ENCODE measurements at places on chromosomes 3 and 15.

GRCh38 chr3:105399611-105400010 is 32.9 kb downstream of the ALCAM start:
- no peak for DNase-seq

DNA sequence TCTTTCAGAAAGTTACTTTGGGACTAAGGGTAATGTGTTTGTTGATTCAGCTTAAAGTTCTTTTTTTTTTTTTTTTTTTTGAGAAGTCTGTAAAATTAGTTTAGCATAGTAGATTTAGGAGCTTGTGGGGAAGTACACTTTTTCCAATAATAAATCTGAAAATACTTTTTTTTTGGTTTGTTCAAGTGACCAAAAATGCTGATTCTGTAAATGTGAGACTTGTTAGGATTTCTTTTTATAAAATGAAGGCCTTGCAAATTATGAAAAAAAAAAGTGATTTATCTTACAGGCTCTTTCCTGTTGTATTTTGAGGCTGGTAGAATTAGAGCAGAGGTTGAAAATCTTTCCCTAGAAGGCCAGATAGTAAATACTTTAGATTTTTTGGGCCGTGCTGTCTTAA is 7.6 kb downstream of the OXNAD1 start:
- DNase-seq = no peak

- no peak for DNase-seq
These were observed 213.4 kb upstream of the SLC2A2 start for GRCh38 chr3:171239757-171240503.

- no peak for DNase-seq
These were observed 40.7 kb downstream of the SUMF1 start for GRCh38 chr3:4426261-4426781.

GRCh38 chr3:102136183-102136582 is 286.9 kb downstream of the NFKBIZ start:
- no peak for DNase-seq

DNA sequence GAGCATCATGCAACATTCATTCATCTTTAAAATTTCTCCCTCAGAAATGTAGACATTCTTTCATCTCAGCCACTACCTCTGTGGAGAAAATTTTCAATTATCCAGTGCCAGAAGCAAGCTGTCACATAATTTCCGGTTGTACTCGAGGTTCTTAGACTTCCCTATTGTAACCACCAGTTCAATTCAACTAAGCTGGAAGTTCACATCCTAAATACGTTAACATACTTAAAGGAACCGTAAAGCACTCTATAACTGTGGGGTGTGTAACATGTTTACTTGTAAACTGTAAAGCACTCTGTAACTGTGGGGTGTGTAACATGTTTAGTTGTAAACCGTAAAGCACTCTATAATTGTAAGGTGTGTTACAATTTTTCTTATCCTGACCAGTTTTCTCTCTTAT is 150.3 kb downstream of the PLCL2 start:
- no peak for DNase-seq

GRCh38 chr15:57118013-57118799 is 199.8 kb downstream of the TCF12 start:
- peak; percentile 4 for DNase-seq

DNA sequence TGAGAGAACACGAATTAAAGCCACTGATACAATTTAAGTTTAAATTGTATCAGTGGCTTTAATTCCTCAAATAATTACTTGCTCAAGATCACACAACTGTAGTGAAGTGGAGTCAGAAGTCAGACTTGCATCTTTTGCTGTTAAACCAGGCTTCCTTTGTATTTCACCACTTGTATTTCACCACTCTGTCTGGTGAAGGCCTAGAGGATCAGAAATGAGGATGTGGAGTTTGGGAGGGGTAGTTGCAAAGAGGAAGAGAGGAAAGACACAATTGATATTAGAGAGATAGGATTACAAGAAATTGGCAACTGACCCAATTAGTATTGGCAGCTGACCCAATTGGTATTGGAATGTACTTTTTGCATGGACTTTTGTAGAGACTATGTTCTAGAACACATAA is 288.1 kb upstream of the GPR149 start:
- no peak for DNase-seq

GRCh38 chr3:4517093-4517492 is 23.9 kb downstream of the ITPR1 start:
- no peak for DNase-seq

- DNase-seq = no peak
These were observed 4.4 kb downstream of the ARHGAP31 start for GRCh38 chr3:119298565-119298941.

- no peak for DNase-seq
These were observed 21.4 kb downstream of the CCR1 start for GRCh38 chr3:46186471-46187340.

DNA sequence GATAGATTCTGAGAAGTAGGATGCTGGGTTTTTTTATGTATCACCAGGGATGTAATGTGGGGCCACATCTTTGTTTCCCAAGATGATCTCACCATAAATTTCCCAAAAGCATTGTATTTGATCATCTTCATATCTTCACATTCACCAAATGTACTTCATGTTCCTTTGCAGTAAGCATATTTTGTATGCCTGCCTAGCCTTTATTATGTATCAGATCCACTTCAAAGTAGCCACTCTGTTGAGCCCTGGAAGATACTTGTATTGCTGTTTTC is 14.2 kb upstream of the GATM start:
- DNase-seq = no peak

DNA sequence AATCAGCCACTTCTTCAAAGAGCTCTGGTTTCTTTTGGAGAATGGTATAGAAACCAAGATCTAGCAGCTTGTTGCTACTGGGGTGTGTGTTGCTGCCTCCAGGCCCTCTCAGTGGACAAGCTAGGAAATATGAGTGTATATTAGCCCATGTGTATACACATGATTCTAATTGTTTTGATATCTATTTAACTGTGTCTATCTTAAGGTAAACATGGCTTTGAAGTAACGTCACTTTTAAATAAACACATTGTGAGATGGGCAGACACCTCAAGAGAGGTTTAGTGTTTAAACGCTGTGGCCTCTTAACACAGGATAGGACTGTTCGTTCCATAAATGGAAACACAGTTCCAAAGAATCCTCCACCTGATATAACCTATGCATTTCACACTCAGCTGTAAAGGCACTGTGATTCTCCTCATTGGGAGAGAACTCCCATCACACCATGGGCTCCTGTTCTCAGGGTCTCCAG is 87.0 kb downstream of the GMPS start:
- no peak for DNase-seq

DNA sequence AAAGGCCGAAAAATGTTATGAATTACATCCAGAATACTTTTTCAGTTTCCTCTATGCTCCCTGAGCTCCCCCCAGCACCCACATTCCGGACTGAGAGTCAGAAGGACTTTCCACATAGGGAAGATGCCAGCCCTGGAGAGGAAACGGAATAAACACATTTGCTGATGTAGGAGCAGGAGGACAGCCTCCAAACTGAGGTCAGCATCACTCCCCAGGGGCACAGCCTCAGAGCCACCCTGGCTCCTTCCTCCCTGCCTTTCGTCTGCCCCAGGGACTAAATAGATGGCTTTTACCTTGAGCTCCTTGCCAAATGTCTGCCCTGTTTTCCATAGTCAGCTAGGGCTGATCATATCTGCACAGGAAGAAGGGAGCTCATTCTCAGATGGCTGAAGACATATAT is 22.6 kb upstream of the SLCO2A1 start:
- no peak for DNase-seq

GRCh38 chr15:71447328-71448250 is 332.3 kb downstream of the THSD4 start:
- no peak for DNase-seq

- DNase-seq = no peak
These were observed 88.6 kb downstream of the STT3B start for GRCh38 chr3:31621314-31621713.

DNA sequence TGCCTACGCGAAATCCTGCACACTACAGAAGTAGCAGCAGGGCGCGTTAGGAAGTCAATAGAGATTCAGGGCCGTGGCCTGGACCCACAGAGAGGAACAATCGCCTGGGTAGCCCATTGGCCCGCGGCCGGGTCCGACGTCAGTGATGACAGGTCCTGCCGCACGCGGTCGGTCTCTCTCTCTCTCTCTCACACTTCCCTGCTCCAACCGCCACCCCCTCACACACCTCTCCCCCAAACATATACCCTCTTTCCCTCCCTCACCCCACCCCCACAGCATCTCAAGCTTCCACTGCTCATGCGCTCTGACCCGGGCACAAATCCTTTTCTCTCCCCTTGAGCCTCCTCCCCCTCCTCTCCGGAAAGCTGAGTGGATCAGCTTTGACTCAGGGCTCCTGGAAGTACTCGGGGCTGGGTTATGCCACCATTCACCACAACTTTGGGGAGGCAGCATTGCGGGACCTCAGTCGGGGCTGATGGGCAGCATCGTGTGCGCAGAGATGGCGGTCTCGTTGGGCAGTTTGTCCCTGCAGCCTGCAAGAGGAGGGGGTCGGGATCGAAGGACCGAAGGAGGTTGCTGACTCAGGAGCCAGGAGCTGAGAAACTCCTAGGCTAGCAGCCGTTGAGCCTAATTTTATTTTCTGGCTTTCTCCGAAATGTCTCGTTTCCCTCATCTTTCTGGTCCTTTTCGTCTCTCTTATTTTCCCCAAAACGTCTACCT is 9.0 kb downstream of the ZIC4 start:
- no peak for DNase-seq

DNA sequence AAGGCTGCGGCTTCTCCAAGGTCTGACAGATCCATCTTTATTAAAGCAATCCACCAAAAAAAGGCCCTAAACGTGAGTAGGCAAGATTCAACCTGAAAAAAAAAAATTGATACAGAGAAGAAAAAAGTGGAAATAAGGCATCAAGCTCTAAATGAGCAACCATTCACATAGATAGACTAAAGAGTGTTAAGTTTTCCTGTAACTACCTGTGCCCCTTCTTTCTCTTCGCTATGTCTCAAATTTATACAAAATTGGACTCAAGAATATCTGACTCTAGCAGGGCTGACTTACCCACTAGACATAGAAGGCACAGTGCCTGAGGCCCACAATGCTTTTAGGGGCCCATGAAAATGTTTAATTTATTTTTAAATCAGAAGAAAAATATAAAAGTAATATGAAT is at the start of gene MYH15:
MYH15 (minus strand) TSS at position 101 of the 400 bp plus-strand sequence; CDS start at position 35, 66 bp downstream.
- DNase-seq = no peak

- peak; percentile 29 for DNase-seq
These were observed 194.0 kb upstream of the FEZF2 start for GRCh38 chr3:62567097-62568021.

DNA sequence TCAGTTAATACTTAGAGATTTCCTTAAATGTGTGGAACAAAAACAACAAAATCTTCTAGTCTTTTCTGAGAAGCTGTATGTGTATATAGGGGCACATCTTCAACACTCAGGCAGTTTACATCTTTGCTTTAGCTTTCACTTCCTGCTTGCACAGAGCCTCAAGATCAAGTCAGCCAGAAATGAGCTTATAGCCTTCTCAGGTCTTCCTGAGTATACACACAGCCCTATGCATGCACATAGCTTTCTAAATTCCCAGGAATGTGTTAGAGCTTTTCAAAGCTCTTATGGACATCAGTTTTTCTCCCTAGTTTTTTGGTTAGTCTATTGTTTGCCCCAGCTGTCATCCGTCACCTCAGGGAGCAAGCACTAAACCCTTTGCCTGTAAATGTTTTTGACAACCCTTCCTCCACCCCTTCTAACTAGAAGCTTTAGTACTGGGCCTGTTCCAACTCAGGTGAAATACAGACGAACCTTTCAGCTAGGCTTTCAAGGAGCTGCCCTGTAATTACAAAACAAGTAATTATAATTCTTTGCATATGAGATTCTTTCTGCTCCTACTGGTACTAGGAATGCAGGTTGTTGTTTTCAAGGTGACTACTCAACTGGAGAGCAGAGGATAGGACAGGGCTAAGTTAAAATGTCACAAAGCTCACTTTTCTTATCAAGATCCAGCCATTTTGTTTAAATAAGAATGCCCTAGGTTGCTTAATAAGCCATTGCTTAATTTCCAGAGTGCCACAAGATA is 22.6 kb upstream of the MTMR10 start:
- no peak for DNase-seq

- no peak for DNase-seq
These were observed 104.5 kb downstream of the VGLL4 start for GRCh38 chr3:11539218-11539617.

DNA sequence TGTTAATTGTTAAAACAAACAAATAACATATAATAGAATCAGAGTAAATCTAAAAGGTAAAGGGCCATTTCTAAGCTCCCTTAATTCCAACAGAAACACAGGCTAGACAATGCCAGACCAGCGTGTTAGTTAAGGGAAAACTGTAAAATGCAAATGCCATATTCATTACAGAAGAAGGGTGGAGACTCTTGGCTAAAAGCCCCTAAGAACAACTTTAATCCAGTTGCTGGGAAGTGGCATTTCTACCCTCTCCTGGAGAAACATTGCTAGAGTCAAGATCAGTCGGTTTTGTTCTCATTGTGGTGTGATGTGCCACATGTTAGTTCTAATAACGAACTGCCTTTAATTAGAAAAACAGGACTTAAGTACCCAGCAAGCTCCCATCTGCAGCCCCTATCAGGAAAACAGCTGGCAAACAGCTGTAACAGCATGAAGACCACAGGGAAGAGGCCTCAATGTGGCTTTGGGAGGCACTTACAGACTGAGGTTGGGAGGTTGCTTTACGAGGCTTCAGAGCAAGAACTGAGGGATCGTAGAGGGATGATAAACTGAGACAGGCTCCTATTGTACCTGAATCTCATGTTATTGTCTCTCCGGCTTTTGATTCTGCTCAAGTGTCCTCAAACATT is 1134.8 kb downstream of the ROBO1 start:
- DNase-seq = no peak

Measured in hepatocyte (in vitro differentiated cells).